ENCODE measurements at places on chromosomes 12 and 14.

GRCh38 chr14:32039401-32040030 lies 37.6 kb upstream of the ARHGAP5 start:
- no peak for DNase-seq

DNA sequence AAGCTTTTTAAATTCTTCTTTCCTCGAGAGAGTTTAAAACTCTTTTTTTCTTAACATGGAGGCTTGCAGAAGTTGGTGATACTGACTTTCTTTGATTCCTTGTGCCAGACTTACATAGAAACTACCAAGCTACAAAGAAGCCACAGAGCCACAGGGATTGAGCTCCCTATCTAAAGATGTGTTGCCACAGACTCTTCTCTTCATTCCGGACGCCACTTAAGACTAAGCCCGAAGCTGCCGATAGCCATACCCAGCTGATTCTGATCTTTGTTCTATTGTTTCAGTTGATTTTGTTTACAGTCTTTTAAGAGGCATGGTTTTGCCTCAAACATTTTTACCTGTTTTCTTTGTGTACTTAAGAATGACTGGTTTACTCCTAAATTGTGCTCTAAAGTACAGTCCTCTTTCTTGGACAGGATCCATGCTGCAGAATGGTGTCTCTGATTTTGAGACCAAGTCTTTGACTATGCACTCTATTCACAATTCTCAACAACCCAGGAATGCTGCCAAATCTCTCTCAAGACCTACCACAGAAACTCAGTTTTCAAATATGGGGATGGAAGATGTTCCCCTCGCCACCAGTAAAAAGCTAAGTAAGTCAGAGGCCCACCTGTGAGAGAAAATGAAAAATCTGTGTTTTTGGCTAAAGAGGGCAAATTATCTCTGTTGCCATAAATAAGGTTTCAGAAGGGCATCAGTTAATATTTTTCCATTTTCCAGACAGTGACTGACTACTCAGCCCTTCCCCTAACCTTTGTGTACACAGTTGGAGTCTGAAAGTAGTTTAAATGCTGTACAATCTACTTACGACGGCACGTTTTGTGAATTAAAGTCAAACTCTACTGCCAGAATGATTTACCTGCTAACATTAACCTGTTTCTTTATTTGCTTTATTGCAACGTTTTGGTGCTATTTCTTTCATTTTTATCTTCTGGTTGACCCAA lies 42.1 kb upstream of the KCNH3 start:
- no peak for DNase-seq

GRCh38 chr14:74684434-74684833 lies 28.4 kb downstream of the AREL1 start:
- DNase-seq = no peak

DNA sequence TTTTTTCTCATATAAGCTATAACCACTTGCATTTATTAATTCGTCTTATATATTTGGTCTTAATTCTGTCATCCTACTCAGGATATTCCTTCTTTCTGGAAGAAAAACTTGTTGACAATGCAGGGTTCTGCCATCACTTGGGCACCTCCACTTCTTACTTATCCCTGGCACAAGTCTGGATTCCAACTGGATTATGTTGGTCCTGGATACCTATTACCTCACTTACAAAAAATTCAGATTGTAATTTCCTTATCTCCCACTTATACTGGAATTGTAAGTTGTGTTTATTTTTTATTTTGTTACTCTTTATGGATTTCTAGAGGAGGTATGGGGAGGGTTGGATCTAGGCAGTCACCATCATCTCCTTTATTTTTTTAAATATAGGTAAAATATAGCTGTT lies 36.7 kb downstream of the LRRIQ1 start:
- DNase-seq = no peak

- DNase-seq = no peak
Observed at GRCh38 chr12:11457996-11458645, 62.8 kb upstream of the PRB2 start.

DNA sequence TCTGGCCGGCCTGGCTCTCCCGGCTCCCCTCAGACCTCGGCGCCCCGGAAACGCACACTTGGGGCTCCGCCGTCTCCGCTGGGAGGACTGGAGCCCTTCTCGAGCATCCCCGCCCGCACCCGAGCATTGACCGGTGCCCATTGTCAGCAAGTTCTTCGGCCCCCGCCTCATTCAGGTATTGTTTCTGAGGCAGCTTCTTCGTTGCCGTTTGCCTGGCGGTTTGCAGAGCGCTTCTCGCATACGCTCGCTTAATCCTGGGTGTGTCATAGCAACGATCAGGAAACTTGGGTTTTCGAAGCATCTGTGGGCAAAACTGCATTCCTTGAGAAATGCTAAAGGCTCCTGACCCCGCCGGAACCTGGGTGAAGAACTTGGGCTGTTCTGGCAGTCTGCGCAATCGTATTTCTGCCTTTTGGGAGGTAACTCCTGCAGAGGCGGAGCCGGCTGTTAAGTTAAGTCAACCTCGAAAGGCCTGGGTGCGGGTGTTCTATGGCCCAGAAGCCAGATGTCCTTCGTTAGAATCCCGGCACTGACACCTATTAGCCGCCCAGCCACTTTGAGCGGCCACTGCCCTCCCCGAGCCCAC lies 518 bp downstream of the GSKIP start:
- peak; percentile 26 for DNase-seq

- DNase-seq = no peak
Observed at GRCh38 chr12:10636124-10636523, 22.7 kb upstream of the MAGOHB start.

DNA sequence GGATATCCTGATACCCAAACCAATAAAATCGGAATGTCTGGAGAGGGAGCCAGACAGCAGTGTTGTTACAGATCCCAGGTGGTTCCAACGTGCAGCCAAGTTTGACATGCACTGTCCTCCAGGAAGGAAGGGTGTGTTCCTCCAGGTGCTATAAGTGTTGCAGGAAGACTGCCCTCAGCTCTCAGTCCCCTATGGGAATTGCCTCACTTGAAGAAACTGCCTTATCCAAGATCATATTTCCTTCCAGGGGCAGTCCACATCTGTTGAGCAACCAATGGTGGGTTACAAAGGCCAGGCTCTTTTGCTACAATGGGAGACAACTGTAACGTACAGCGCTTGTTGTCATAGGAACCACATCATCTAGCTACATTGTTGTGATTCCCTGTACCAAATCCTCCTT lies 13.3 kb upstream of the FBXW8 start:
- no peak for DNase-seq

GRCh38 chr12:98671459-98671858 lies 26.4 kb downstream of the APAF1 start:
- no peak for DNase-seq

DNA sequence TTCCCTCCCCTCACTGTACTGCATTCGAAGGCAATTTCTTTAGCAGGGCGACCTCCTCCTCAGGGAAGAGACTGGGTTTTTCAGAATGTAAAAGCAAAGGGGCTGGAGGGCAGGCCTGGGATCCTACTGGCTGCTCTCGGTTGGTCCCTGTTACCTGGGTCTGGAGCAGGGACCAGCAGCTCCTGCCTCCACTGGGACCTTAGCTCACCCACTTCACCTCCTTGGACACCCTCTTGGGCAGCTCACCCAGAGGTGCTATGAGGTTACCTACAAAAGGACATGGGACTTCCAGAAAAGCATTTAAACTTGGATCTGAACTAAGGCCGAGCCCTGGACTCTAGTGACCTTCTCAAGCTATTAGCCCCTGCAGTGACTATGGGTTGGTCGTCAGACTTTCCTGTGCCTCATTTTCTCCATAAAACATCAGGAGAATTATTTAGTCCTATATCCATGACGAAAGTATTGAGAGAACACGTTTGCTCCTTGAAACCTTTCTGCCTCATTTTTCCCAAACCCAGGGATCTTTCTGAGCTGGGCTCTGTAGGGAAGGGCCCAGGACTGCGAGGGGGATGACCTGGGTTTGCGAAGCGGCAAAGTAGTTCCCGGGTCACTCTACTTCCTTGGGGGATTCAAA lies 65.0 kb downstream of the FBXL14 start:
- no peak for DNase-seq

- DNase-seq = no peak
Observed at GRCh38 chr14:53376064-53376463, 222.9 kb upstream of the DDHD1 start.

DNA sequence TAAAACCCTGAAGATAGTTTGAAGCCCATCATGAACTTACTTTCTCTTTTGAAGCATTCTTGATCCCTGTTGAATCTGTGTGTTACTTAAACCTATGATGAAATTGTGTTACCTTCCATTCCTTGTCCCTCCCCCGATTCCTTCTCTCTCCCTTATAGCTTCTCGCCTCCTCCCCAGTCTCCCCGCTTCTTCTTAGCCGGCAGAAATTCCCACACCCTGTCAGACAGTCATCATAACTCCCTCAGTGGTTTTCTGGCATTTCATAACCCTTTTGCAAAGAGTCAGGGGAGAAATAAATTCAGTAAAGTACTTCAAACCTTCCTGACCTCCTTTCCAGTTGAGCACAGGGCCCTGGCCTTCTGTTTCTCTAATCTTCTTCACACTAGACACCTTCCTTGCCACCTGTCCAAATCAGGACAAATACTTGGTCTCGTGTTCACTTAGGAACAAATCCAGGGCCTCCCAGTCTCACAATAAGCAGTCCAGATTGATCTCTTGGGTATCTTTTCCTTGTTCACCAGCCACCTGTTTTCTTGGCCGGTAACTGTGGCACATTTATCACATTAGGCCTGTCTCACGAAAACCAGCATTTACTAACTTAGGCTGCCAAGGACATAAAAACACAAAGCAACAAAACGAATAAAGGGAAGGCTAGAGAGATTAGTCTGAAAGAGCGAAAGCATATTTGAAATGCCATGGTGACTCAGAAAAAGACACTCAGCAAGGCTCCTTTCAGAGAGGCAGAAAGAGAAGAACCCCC lies 355.9 kb downstream of the TMTC2 start:
- DNase-seq = peak; percentile 12

GRCh38 chr14:65915125-65915524 lies 502.6 kb downstream of the FUT8 start:
- DNase-seq = peak; percentile 49

DNA sequence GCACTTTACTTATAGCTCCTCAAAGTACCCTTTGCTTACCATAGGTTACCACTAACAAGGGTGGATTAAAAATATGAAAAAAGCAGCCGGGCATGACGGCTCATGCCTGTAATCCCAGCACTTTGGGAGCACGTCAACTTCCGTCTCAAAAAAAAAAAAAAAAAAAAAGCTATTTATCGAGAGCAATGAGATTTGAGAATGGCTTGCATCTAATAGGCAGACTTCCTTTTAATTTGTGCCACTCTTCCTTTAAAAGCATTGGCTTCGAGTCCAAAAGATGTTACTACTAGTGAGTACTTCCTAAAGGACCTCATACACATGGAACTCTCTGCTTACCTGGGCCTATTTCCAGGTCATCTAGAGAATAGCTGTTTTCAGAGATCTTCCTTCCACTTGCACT lies 38.5 kb upstream of the CERS5 start:
- DNase-seq = no peak

DNA sequence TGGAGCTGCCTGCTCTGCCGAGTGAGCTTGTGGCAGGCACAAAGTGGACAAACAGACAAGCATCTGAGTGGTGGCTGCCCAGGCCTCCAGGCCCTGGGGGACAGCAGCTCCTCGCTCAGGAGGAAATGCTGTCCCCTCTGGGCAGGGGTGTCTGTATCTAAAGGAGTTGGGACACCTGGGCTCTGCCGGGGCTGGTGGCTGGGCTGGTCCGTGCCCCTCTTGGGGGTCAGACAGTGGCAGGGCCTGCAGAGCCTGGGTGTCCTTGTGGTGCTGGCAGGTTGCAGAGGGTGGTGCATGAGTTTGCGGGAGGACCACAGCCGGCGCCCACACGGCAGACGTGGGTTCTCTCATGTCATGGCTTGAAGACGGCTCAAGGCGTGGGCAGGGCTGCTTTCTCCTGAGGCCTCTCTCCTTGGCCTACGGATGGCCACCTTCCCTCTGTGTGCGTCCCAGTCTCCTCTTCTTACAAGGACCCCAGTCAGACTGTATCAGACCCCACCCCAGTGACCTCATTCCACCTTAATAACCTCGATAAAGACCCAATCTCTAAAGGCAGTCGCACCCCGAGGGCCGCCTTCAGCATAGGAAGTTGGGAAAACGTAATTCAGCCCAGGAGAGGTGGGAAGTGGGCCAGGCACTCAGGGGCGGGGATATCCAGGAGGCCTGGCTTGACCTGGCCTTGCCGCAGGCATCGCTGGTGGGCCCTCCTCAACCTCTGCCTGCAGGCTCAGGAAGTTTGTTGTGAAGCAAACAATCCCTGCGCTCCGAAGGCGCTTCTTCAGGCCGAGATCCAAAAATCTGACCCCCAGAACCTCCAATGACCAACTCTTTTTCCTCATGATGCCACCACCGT lies 110.0 kb downstream of the KIF26A start:
- no peak for DNase-seq

- peak; percentile 58 for DNase-seq
Observed at GRCh38 chr12:57214398-57214781, 2.2 kb upstream of the NXPH4 start.

- no peak for DNase-seq
Observed at GRCh38 chr12:120292411-120292660, 633 bp upstream of the RNU4-2 start.

DNA sequence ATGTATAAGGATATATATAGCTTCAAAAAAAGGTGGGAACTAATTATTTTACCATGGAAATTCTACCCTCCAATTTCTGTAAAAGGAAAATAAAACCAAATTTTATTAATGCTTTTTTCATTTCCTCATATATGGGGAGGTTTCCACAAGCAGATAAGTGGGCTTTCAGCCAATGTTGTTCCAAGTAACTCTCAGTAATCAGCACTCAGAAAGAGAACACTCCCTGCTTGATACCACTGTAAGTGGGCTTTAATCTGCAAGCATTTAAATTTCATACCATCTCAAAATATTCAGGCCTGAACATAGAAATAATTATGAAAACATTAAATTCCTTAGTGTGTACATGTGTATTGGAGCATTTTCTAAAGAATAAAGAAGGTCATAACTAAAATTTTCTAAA lies 827.6 kb downstream of the C12orf50 start:
- no peak for DNase-seq

DNA sequence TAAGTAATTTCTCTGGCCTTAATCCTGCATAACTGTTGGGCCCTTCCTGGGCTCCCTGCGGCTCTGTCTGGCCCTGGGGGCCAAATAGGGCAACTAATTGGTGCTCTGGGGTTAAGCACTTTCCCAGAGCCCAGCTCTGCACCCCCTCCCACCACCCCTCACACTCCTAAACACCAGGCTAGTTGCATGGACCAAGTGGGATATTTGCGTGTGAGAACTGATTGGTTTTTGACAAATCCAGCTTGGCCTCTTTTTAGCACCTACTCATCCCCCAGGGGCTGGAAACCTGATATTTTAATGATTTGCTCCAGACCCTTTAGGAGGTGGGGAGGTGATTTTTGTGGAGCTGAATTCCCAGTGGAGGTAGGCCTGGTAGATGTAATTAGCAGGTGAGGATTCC lies 91.9 kb downstream of the DICER1 start:
- DNase-seq = no peak

- peak; percentile 81 for DNase-seq
Observed at GRCh38 chr12:106195621-106196027, 52.2 kb downstream of the CKAP4 start.

Measured in fibroblast of skin of scalp (primary cell).